ENCODE measurements at places on chromosomes 2 and 18.

GRCh38 chr2:231482806-231483391 lies 18.6 kb upstream of the NCL start:
- H3K27me3 ChIP-seq = 0 out of 2 replicates have a peak, but pooled peaks cover 3% of the 10 kb centered on the region
- H3K4me1 ChIP-seq = peaks cover 7% of the 10 kb centered on the region
- no peaks in the 10 kb centered on the region for H3K36me3 ChIP-seq
- no peak overlapping the region for H3K27ac ChIP-seq

GRCh38 chr18:73511771-73512503 lies 635.7 kb downstream of the FBXO15 start:
- no peak for DNase-seq
- no peak overlapping the region for H3K4me3 ChIP-seq
- H3K27me3 ChIP-seq = no peaks in the 10 kb centered on the region
- H3K27ac ChIP-seq = no peak overlapping the region

DNA sequence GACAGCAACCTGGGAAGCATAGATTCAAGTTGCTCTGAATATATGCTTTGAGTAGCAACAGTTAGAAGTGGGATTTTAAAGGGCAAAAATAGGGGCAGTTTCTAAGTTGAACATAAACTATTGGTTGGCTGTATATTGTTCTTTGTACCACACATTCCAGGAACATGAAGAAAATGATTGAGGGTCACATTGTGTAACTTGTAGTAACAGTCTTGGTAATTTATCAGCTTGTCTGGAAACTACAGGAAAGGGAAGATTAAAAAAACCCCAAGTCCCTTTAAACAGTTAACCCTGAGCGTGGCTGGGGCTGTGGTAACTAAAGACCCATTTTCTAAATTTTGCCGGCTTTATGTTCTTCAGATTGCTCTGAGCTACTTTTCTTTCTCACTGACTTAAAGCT lies 7.4 kb downstream of the PLEKHB2 start:
- no peak for DNase-seq
- H3K4me1 ChIP-seq = peaks cover 68% of the 10 kb centered on the region
- no peaks in the 10 kb centered on the region for H3K27me3 ChIP-seq
- no peak overlapping the region for H3K4me3 ChIP-seq

DNA sequence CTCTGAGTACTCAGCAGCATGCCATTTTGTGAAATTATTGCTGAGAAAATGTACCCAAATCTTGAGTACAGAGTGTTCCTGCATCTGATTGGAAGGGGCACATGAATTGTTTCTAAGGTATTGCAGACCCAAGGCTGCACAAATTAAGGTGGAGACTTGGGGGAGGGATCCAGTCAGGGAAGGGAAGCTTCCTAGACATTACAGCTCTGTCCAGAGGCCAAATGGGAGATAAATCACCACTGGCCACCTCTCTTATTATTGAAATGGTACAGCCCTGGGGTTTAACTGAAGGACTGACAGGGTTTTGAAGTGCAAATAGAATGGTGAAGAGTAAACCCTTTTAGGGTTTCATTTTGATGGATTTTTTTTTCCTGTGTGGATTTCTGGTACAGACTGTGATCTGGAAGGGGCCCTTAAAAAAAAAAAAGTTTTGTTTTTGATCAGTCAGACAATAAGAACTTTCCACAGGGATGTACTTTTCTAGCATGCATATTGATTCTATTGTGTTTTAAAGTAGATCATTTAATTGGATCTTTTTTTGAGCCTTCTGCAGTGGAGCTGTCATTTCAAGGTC lies 119.4 kb downstream of the GREB1L start:
- H3K4me3 ChIP-seq = no peak overlapping the region
- no peak for DNase-seq
- H3K27ac ChIP-seq = no peak overlapping the region
- no peaks in the 10 kb centered on the region for H3K4me1 ChIP-seq

- no peak overlapping the region for H3K4me3 ChIP-seq
- peaks cover 68% of the 10 kb centered on the region for H3K4me1 ChIP-seq
- no peak for DNase-seq
- no peak overlapping the region for H3K27ac ChIP-seq
- H3K36me3 ChIP-seq = no peaks in the 10 kb centered on the region
Observed at GRCh38 chr2:105915005-105915558, 170.4 kb downstream of the NCK2 start.

GRCh38 chr2:26175466-26176278 lies 2.8 kb downstream of the GAREM2 start:
- no peaks in the 10 kb centered on the region for H3K36me3 ChIP-seq
- no peak for DNase-seq
- H3K27me3 ChIP-seq = peaks cover 15% of the 10 kb centered on the region

GRCh38 chr2:120064664-120065063 lies 51.8 kb downstream of the EPB41L5 start:
- H3K27ac ChIP-seq = no peak overlapping the region
- H3K27me3 ChIP-seq = no peaks in the 10 kb centered on the region
- no peak overlapping the region for H3K4me3 ChIP-seq
- peaks cover 74% of the 10 kb centered on the region for H3K4me1 ChIP-seq

DNA sequence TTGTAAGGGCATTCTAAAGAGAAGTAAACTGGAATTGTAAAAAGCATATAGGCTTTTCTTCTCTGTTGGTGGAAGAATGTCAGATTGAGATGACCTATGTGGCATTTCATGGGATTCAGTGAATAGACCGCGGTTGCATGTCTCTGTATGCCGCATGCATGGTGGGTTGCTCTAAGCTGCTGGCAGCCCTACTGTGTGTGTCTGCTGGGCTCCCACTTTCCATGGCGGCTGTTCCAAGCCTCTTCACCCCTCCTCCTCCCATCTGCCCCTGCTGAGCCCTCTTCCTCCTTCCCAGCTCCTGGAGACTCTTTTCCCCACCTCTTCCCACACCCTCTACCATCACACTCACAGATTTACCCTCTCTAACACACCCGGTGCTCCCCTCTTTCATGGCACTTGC lies 12.6 kb downstream of the ATP6V1C2 start:
- H3K27me3 ChIP-seq = peaks cover 31% of the 10 kb centered on the region
- H3K4me3 ChIP-seq = no peak overlapping the region
- no peaks in the 10 kb centered on the region for H3K36me3 ChIP-seq
- H3K4me1 ChIP-seq = peaks cover 14% of the 10 kb centered on the region
- H3K27ac ChIP-seq = no peak overlapping the region
- no peak for DNase-seq

DNA sequence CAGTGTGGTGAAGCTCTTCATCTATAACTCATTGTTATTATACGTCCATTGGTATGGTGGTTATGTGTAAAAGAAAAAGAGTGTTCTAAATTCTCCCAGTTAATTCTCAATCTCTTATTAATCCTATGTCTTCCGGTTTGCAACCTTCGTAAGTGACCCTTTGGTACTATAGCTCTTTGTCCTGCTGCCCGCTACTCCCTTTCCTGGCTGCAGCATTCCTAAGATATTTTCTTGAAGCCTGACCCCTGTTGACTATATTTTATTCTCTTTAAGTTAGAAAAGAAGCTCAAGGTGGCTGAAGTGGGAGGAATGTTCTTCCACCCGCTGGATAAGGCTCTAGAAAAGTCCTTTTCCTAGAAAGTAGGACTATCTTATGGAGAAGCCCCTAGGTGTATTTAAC lies 684.8 kb downstream of the SOCS6 start:
- no peak overlapping the region for H3K4me3 ChIP-seq
- H3K27ac ChIP-seq = no peak overlapping the region
- no peaks in the 10 kb centered on the region for H3K27me3 ChIP-seq

GRCh38 chr18:67194886-67195285 lies 321.6 kb downstream of the DSEL start:
- H3K27me3 ChIP-seq = no peaks in the 10 kb centered on the region
- no peak overlapping the region for H3K4me3 ChIP-seq
- no peaks in the 10 kb centered on the region for H3K36me3 ChIP-seq
- H3K4me1 ChIP-seq = no peaks in the 10 kb centered on the region

- H3K4me3 ChIP-seq = no peak overlapping the region
- H3K27ac ChIP-seq = no peak overlapping the region
- H3K36me3 ChIP-seq = no peaks in the 10 kb centered on the region
Observed at GRCh38 chr2:205650450-205650849, 31.9 kb upstream of the NRP2 start.

DNA sequence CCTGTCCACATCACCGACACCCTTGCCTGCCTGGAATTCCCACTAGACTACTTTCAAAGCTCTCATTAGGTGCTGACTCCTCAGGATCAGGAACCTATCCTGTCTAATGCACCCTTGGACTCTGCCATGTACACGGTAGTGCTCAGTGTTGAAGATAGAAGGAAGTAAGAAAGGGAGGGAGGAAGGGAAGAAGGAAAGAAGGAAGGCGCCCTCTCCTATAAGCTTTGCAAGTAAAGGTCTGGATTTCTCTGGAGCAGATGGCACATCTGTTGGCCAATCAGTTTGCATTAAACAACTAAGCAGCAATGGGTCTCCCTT lies 45.3 kb downstream of the SCTR start:
- H3K27me3 ChIP-seq = peaks cover 75% of the 10 kb centered on the region
- no peak overlapping the region for H3K4me3 ChIP-seq
- no peaks in the 10 kb centered on the region for H3K36me3 ChIP-seq
- peaks cover 45% of the 10 kb centered on the region for H3K4me1 ChIP-seq

DNA sequence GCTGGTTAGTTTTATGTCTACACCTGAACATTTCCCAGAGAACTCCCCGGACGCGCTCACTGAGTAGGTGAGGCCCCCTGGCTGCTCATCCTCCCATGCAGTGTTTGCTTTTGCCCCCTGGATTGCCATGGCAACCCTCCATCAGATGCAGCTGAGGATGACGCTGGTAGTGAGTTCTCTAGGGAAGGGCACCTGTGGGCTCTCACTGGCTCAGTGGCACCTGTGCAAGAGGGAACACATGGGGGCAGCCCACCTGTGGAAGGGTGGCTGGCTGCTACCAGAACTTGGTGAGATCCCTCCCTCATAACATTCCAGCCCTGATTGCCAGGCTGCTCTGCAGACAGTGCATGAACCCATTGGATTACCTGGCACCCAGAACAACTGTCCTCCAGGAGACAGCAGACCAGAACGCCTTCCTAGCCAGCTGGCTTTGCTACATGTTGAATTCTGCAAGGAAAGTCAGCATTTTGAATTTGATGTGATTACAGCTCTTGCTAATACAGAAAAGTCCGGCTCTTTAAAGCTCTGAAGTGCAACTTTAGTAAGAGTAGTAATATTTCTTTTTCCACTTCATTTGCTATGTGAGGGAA lies 21.7 kb downstream of the COA5 start:
- H3K4me3 ChIP-seq = no peak overlapping the region
- H3K4me1 ChIP-seq = peaks cover 19% of the 10 kb centered on the region
- H3K36me3 ChIP-seq = peaks cover 3% of the 10 kb centered on the region
- DNase-seq = no peak

DNA sequence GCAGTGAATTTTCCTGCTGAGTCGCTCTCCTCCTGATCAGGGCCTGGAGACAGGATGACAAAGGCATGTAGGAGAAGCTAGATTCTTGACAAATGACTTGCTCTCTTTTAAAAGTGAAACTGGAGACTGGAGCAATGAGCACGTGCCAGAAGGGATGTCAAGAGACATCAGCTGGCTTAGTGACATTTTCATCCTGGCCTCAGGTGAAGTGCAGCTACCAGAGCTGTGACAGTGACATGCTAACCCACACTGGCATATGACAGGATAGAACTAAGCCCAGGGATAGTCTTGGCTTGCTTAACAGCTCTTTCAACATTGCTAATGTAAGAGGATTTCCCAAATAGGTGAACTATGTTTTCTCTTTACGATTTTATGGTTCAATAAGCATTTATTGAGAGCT lies 757.5 kb upstream of the DDX18 start:
- no peaks in the 10 kb centered on the region for H3K4me1 ChIP-seq
- no peaks in the 10 kb centered on the region for H3K27me3 ChIP-seq
- no peak for DNase-seq
